Epithelial cell of umbilical artery (primary cell): ENCODE measurements at places on chromosomes 7 and 10. TPM values are rescaled to one million over a fixed set of nuclear protein-coding genes. Genes with fewer than 3 reads are reported as not detected.

The CLRN3 gene
- not detected in 2 replicates for total RNA-seq

The CPA2 gene
- not detected in 2 replicates for total RNA-seq

The GPR26 gene
- not detected in 2 replicates for total RNA-seq

The C7orf57 gene
- under 0.01 TPM in 1 of 2 replicates, not detected in the other for total RNA-seq

The BAG3 gene
- 12.9 and 13.3 TPM in 2 replicates for total RNA-seq
